ENCODE measurements at places on chromosomes 4 and X. TPM values are rescaled to one million over a fixed set of nuclear protein-coding genes. Genes with fewer than 3 reads are reported as not detected.

SMR3A gene
- total RNA-seq, result not detected

PDLIM5 gene
- total RNA-seq, result 21.2 TPM

MYOZ2 gene
- total RNA-seq, result 0.24 TPM

IL15 gene
- 0.13 TPM for total RNA-seq

CHRNA9 gene
- total RNA-seq, result not detected

GSX2 gene
- total RNA-seq, result not detected

SSX2 gene
- total RNA-seq, result not detected

GSPT2 gene
- 9.5 TPM for total RNA-seq

DSPP gene
- not detected for total RNA-seq

PF4V1 gene
- total RNA-seq, result not detected
